ENCODE measurements at places on chromosomes 5 and 9. TPM values are rescaled to one million over a fixed set of nuclear protein-coding genes. Genes with fewer than 3 reads are reported as not detected.

- no peak for DNase-seq
Measured at GRCh38 chr5:146209714-146210113, 6.3 kb downstream of the RBM27 start.

DNA sequence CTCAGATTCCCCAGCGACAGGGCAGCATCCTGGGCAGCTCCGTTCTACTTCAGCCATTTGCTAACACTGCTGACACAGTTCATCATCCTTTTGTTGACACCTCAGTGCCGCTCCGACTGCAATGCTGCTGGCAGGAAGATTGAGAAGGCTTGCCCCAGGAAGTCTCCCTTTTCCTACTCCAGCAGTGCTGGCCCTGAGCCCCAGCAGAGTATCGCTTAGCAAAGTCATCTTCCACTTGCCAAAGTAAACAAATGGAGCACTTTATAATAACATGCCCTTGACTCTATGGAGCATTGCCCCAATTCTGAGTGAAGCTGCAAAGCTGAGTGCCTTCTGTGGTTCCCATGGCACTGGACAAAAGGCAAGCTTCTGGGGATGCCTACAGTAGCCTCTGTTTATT, 32.2 kb downstream of the PRLR start:
- DNase-seq, result no peak

- DNase-seq, result no peak
Measured at GRCh38 chr5:14896131-14896530, 24.6 kb upstream of the ANKH start.

Gene SPINK4
- not detected for total RNA-seq

Gene TMEM250
- total RNA-seq, result 38.4 TPM

- no peak for DNase-seq
Measured at GRCh38 chr5:91058575-91058974, 324.5 kb downstream of the ARRDC3 start.

- DNase-seq, result no peak
Measured at GRCh38 chr5:14417276-14417730, 164.3 kb upstream of the OTULINL start.

Gene PTPRD
- total RNA-seq, result 0.05 TPM

Gene IFNA21
- total RNA-seq, result not detected

GRCh38 chr9:18143073-18143745, 330.7 kb upstream of the ADAMTSL1 start:
- no peak for DNase-seq

Gene CCDC183
- not detected for total RNA-seq

Gene WNK2
- total RNA-seq, result 0.08 TPM

Gene C5orf58
- not detected for total RNA-seq

DNA sequence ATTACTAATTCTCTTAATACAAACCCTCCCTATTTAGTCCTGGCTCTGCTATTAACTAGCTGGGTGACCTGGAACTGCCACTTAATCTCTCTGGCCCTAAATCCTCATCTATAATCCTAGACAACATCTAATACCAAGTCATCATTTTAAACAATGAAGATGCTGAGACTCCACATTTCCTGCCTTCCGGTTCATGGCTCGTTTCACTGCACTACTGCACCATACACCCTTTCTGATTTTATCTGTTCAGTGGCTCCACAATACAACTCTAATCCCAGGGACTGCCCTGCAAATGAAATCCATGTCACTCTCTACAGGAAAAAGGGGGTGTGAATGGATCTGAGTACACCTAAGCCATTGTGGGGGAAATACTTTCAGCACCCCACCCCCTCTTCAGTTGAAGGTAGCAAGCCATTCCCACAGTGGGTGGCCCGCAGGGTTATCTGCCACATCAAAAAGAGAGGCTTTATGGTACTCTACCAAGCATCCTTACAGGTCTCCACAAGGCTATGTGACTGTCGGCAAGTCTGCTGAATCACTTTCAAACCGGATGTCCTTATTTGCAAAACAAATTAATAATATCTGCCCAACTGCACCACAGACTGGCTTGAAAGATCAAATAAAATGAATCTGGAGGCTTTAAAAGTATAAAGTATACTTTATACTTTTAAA, 89.5 kb downstream of the EPB41L4A start:
- peak; percentile 38 for DNase-seq

DNA sequence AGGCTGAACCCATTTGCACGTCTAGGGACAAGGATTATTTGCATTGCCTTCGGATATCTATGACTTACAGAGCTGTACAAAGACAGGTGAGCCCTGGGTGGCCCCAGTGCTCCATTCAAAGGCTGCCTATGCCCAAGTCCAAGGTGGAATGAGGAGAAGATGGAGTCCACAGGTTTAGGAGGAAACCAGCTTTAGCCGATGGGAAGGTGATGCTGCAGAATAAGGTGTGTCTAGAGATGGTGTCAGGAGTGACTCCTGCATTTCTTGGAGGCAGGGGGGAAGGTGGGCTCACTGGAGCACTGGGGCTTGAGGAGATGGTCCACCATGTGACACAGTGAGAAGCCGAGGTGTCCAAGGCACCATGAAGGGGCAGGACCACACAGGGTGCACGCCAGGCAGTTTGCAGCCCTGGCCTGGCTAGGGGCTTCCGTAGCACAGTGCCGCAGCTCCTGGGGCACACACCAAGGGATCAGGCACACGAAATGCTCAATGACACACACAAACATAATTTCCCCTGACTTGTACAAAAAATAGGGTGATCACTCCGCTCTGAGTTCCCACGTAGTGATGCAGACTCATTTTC, 32.1 kb downstream of the SEMA4D start:
- DNase-seq, result no peak

GRCh38 chr9:90969021-90969675, 167.5 kb downstream of the SYK start:
- DNase-seq, result no peak

- DNase-seq, result no peak
Measured at GRCh38 chr5:42745856-42746255, 10.8 kb upstream of the CCDC152 start.

Gene MAMDC4
- 4.3 TPM for total RNA-seq

GRCh38 chr9:118558891-118559290, 810.3 kb downstream of the BRINP1 start:
- no peak for DNase-seq

Gene TSSK1B
- not detected for total RNA-seq

- DNase-seq, result no peak
Measured at GRCh38 chr5:76617675-76618074, 5.5 kb downstream of the F2RL2 start.

Gene TAS2R1
- total RNA-seq, result not detected

GRCh38 chr9:106769331-106769730, 93.6 kb upstream of the ZNF462 start:
- no peak for DNase-seq

DNA sequence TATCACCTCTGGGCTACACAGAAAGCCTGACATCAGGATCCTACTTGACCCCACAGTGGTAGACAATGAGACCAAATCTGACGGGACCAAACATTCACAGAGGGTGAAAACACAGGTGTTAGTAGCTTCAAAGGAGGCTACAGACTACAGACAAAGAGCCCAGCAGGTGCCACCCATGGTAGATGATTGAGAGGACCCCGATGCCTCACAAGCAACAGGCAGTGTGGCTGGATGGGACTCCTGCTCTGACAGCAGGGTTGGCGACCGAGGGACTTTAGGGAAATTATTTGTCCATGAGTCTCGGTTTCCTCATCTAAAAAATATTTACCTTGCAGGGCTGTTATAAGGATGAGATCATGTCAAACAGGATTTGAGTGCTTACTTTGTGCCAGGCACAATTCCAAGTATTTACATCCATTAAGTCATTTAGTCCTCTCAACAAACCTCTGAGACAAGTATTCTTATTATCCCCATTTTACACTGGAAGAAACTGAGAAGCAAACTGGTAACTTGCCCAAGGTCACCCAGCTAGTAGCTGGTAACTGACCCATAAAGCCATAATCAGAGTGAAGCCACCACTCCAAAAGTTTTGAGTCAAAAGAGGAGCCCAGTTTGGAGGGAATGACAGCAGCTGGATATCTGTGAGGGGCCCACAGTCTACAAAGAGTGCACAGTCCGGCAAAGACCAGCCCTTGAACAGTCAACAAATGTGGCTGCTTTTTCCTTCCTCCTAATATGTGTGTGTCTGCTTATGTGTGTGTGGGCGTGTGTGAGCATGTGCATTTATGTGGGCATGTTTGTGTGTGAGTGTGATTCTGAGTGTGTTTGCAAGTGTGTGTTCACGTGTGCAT, 502.0 kb downstream of the BNC2 start:
- no peak for DNase-seq

- no peak for DNase-seq
Measured at GRCh38 chr5:139837711-139838380, 42.2 kb downstream of the PSD2 start.

DNA sequence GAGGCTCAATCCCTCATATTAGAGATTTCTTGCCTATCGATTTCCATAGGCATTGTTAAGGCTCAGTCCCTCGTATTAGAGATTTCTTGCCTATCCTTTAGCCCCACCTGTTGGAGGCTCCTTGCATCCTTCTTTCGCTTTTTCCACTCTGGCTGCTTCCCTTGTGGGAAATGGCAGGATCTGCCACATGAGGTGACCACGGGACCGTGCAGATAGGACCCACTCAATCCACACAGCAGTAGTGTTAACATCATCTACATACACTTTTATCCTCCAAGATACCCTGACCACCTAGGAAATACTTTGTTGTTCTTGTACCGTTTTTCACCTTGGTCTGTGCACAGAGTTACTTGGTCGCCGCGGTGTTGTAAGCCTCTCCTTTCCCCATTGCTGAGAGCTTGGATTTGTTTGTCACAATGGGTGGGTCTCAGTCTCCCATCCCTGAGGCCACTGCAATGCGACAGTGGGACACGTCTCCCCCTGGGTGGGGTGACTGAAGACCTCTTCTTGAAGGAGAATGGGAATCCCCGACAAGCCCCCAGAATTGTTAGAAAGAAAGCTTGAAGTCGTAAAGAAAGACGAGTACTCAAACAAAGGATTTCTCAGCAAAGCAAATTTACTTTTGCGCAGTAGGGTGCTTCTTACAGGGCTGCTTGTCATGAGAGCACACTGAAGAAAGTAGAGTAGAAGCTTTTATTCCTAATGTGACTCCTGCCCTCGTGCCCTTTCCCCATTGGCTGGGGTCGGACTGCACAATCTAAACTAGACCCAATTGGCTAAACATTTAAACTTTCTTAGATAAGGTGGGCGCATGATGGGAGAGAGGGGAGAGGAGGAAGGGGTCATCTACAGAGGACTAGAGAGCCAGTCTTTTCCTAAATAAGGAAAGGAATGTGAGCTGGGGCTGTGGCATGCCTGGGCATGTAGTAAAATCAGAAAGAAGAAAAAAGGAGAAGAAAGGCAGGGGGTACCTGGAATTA, 19.8 kb downstream of the IFT74 start:
- no peak for DNase-seq

GRCh38 chr5:124332273-124332672, 414.2 kb downstream of the ZNF608 start:
- DNase-seq, result no peak

DNA sequence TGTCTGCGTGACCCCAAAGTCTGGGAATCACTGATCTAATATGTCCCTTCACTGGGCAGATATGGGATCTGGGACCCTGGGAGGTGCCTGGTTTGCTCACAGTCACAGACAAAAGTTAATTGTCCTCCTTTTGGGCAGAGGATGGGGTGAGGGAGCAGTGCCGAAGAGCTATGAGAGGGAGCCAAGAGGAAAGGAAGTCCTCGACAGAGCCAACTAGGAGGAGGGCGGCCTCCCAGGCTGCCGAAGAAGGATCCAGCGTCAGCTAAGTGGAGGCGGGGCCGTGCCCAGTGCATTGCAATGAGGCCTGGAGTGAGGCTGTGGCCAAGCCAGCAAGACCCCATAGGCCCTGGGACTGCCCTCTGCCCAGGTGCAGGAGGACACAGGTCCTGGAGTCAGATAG, 11.4 kb downstream of the AIF1L start:
- no peak for DNase-seq

DNA sequence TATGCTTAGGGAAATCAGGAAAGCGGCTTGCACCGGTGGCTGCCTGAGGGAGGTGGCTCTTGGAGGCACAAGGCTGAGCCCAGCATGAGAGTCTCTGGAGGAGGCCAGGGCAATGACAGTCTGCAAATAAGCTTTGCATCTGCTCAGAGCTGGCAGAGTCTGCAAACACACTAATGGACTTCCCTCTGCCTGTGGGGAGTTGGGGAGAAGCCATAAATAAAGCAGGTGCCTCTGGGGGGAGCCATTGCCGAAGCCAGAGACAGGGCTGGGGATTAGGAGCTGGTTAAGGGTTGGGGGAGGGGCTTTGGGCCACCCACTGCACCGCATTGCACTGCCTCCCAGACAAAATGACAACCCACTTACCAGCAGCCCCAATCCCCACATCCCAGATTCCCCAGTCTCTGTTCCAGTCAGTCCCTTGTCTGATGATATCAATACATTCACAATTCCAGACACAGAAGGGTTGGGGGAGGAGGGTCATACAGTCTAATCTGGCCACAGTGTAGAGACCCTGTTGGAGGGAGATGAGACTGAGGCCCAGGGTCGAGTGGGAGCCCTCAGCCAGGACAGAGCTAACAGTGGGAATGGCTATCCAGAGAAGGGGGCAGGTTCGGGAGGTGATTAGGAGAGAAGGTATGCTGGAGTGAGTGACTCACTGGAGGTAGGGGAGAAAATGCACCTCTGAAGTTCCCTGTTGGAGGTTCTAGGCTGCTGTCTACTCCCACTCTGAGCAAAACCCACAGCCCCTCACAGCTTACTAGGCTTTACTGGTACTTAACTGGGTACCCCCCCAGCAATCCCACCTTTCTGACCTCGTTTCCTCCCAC, 53.7 kb downstream of the PAX5 start:
- no peak for DNase-seq

DNA sequence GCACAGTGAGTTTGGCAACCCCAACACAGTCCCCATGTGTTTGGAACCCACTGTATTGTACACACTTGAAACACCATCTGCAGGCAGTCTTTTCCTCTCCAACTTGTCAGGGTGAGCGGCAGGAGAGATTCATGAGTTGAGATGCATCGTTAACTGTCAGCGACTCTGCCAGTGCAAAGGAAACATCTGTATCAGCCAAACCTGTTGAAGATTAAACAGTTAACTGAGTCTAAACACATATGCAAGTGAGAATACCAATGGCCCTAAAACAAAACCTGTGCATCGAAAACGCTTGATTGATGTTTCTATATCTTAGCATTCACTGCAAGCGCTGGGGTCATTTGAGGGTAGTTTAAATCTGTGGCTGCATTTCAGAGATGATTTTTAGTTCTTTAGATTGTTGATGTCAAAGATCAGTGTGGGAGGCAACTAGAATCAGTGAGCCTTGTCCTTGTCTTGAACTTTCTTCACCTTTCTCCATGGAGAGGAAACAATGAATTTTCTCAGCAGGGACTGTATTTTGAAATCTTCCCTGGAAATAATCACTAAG, 41.3 kb upstream of the PAM start:
- peak; percentile 2 for DNase-seq

Gene FCN2
- total RNA-seq, result not detected

Gene C9orf153
- total RNA-seq, result 0.18 TPM

- no peak for DNase-seq
Measured at GRCh38 chr5:167949435-167949834, 342.0 kb upstream of the WWC1 start.

DNA sequence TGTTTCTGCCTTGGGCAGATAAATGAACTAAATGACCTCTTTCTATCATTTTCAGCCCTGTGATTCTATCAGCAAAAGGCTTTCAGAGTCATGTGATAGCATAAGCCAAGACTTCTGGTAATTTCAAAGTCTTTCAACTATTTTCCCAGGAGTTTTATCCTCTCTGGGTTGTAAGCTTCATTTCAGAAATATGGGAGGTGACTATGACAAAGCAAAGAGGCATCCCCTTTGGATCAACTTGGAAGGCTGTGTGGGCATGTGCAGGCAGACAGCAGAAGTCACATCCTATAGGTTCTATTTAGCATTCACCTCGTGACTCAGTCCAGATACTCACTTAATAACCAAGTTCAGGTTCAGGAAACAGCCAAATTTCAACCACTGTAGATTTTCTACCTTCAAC, 149.0 kb upstream of the FST start:
- DNase-seq, result no peak
